Kidney (tissue), 22 donors: ENCODE measurements at places on chromosomes 7 and 10. TPM values are rescaled to one million over a fixed set of nuclear protein-coding genes. Genes with fewer than 3 reads are reported as not detected.

DNA sequence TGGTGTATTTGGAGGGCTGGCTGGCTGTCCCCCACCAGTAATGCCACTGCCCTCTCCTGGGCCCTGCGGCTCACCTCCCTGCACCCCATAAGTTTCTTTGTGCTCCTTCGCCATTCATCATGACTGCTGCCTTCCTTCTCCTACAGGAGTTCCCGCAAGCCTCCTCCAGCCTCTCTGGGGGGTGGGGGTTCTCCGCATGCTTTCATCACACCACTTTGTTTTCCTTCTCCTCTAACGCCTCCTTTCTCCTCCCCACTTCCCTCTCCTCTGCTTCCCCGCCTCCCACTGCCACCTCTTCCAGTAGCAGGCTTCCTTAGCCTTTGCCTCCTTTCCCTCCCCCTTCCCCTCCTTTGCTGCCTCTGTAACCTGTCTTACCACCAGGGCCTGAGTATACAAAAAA lies 58.1 kb downstream of the PAX2 start:
- no peak overlapping the region for H3K4me3 ChIP-seq
- DNase-seq = no peak
- no peak overlapping the region for H3K27ac ChIP-seq

- H3K27me3 ChIP-seq = no peaks in the 10 kb centered on the region
- H3K36me3 ChIP-seq = no peaks in the 10 kb centered on the region
- no peak for DNase-seq
- no peak overlapping the region for H3K4me3 ChIP-seq
Measured at GRCh38 chr10:66167816-66168215, 758.0 kb upstream of the LRRTM3 start.

DNA sequence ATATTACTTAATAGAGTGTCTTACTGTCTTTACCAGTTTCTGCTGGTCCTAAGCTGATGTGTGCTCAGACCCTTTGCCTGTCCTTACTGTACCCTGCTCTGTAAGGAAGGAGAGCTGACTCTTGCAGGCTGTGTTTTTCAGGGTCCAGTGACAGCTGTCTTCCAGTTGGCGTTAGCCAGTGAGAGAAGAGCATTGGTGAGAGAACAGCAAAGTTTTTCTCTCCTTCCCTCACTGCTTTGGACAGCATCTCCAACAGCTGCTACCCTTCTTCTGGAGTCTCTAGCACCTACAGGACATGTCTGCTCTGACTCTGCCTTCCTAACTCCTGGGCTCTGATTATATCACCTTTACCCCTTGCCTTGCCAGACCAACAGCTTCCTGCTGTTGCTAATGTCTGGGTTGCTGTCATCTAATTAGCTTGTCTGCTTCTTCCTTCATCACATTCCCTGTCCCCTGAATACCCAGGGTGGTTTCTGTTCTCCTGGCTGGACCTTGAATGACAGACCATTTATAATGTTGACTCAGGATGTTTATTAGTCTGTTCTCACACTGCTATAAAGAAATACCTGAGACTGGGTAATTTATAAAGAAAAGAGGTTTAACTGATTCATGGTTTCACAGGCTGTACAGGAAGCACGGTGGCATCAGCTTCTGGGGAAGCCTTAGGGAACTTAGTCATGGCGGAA lies 23.5 kb upstream of the PANK1 start:
- DNase-seq = no peak
- H3K27me3 ChIP-seq = no peaks in the 10 kb centered on the region
- no peak overlapping the region for H3K4me3 ChIP-seq
- no peak overlapping the region for H3K27ac ChIP-seq
- H3K36me3 ChIP-seq = no peaks in the 10 kb centered on the region

DNA sequence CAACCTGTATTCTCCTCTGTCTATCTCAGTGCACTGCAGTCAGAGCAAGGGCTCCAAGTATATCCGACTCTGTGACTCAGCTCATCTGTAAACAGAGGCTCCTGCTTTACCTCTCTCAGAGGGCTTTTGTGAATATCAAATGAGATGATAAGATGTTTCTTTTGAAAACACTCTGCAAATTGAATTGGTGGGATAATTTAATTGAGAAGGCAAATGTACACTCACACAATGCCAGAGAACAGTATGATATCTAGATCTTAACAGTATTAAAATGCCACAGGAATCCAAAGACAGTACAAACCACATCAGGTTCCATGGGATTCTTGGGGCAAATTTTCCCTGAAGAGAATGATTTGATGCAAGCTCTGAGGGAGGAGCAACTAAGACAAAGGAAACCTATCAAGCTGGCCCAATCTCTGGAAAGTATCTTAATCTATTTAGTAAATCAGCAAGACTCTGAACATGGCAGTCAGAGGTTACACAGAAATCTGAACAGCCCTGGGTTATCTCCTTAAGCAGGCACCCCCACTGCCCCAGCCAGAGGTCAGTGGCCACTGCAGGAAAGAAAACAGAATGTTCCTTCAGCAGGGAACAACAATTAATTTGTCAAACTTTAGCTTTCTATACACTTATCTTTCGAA lies 45.9 kb downstream of the DOCK4 start:
- peak; percentile 69 for DNase-seq
- H3K4me3 ChIP-seq = peak overlapping the region; percentile 4
- peaks cover 18% of the 10 kb centered on the region for H3K4me1 ChIP-seq
- H3K27ac ChIP-seq = peak overlapping the region; percentile 39
- H3K36me3 ChIP-seq = no peaks in the 10 kb centered on the region

GRCh38 chr10:85607043-85607695 lies 759.4 kb downstream of the GRID1 start:
- no peaks in the 10 kb centered on the region for H3K4me1 ChIP-seq
- no peak for DNase-seq
- H3K36me3 ChIP-seq = no peaks in the 10 kb centered on the region
- no peak overlapping the region for H3K27ac ChIP-seq
- no peak overlapping the region for H3K4me3 ChIP-seq

GRCh38 chr7:122290476-122290875 lies 14.1 kb downstream of the FEZF1 start:
- no peak for DNase-seq
- H3K27me3 ChIP-seq = peaks cover 3% of the 10 kb centered on the region
- H3K4me1 ChIP-seq = no peaks in the 10 kb centered on the region
- no peaks in the 10 kb centered on the region for H3K36me3 ChIP-seq
- H3K27ac ChIP-seq = no peak overlapping the region

GRCh38 chr10:89458784-89459183 lies 44.4 kb downstream of the IFIT5 start:
- H3K27me3 ChIP-seq = no peaks in the 10 kb centered on the region
- no peaks in the 10 kb centered on the region for H3K4me1 ChIP-seq
- no peak for DNase-seq
- H3K4me3 ChIP-seq = no peak overlapping the region
- H3K27ac ChIP-seq = no peak overlapping the region

- H3K36me3 ChIP-seq = no peaks in the 10 kb centered on the region
- H3K27me3 ChIP-seq = no peaks in the 10 kb centered on the region
- H3K27ac ChIP-seq = no peak overlapping the region
- H3K4me1 ChIP-seq = no peaks in the 10 kb centered on the region
- no peak for DNase-seq
Measured at GRCh38 chr7:144397086-144397485, 6.4 kb downstream of the NOBOX start.

GRCh38 chr7:88442413-88442812 lies 135.7 kb upstream of the STEAP4 start:
- no peaks in the 10 kb centered on the region for H3K4me1 ChIP-seq
- H3K4me3 ChIP-seq = no peak overlapping the region
- no peaks in the 10 kb centered on the region for H3K36me3 ChIP-seq
- DNase-seq = no peak
- H3K27me3 ChIP-seq = no peaks in the 10 kb centered on the region

DNA sequence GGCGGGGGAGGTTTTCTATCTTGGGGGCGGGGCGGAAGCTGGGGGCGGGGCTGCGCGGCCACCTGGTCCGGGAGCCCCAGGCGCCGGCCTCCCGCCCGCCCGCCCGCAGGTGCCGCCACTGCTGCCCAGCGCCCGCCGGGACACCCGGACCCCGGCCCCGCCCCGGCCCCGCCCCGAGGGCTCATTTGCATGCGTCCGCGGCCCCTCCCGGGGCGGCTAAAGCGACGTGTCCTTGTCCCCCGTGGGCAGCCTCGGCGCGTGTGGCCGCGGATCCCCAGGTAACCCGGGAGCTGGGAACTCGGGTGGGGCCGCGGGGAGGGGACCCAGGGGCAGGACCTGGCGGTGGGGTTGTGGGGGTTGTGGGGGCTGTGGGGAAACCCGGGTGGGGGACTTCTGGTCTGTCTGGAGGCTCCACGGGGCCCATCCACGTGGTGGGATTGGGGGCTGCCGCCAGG lies at the start of gene BHLHA15:
Gene BHLHA15, plus strand, starts transcription at position 219 of the 455 bp plus-strand sequence. CDS start 871 bp downstream, outside the sequence.
- H3K36me3 ChIP-seq = no peaks in the 10 kb centered on the region
- H3K27ac ChIP-seq = no peak within 1 kb of the TSS
- H3K4me3 ChIP-seq = peak within 1 kb of the TSS; percentile 3
- peak; percentile 48 for DNase-seq
- no peaks in the 10 kb centered on the region for H3K27me3 ChIP-seq
- no peaks in the 10 kb centered on the region for H3K4me1 ChIP-seq

DNA sequence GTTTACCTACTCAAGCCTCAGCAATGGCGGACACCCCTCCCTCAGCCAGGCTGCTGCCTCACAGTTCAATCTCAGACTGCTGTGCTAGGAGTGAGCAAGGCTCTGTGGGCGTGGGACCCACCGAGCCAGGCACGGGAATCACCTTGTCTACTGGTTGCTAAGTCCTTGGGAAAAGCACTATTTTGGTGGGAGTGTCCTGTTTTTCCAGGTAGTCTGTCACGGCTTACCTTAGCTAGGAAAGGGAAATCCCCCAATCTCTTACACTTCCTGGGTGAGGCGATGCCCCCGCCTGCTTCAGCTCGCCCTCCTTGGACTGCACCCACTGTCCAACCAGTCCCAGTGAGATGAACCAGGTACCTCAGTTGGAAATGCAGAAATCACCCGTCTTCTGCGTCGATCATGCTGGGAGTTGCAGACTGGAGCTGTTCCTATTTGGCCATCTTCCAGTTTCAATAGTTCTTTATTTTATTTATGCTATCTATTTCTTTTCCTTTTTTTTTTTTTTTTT lies at the start of gene HYAL4:
Gene HYAL4, plus strand, starts transcription at position 458 of the 508 bp plus-strand sequence. CDS start 23,105 bp downstream, outside the sequence.
- no peaks in the 10 kb centered on the region for H3K27me3 ChIP-seq
- no peak within 1 kb of the TSS for H3K27ac ChIP-seq
- H3K36me3 ChIP-seq = no peaks in the 10 kb centered on the region
- DNase-seq = no peak
- H3K4me1 ChIP-seq = no peaks in the 10 kb centered on the region
- H3K4me3 ChIP-seq = no peak within 1 kb of the TSS

DNA sequence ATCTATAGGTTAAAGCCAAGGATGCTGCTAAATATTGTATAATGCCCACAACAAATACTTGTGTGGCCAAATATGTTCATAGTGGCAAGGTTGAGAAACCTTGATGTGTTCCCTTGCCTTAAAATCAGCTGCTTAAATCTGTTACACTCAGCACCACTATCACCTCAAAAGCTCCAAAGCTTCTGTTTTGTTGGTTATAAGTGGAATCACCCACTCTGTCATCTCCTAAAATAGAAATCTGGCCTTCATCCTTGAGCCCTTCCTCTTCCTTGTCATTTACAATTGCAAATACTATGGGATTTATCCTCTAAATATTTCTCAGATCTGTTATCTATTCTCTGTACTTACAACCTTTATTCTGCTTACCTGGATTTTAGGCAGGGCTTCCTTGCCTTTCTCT lies 61.4 kb downstream of the CPED1 start:
- no peak overlapping the region for H3K27ac ChIP-seq
- no peaks in the 10 kb centered on the region for H3K4me1 ChIP-seq
- H3K27me3 ChIP-seq = no peaks in the 10 kb centered on the region
- no peak overlapping the region for H3K4me3 ChIP-seq
- DNase-seq = no peak
- H3K36me3 ChIP-seq = no peaks in the 10 kb centered on the region

- H3K4me1 ChIP-seq = no peaks in the 10 kb centered on the region
- H3K4me3 ChIP-seq = no peak overlapping the region
- no peaks in the 10 kb centered on the region for H3K36me3 ChIP-seq
- no peak overlapping the region for H3K27ac ChIP-seq
Measured at GRCh38 chr7:103962070-103962469, 27.4 kb downstream of the RELN start.

DNA sequence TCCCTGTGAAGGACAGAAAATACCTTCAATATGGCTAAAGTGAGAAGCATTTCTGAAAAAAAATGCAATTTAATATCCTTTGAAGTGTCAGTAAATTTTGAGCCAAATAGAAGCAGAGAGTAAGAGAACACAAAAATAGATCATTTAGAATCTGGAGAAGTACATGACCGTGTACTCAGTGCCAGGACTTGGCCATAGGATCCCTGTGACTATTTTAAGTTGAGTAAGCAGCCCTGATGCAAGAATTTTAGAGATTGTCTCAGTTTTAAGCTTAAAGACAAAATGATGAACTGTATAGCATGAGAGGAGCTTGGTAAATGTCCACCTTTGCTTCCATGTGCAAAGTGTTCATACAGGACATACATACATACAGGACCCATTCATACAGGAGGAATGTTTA lies 2.5 kb downstream of the PTER start:
- H3K36me3 ChIP-seq = no peaks in the 10 kb centered on the region
- no peak for DNase-seq
- peak overlapping the region; percentile 83 for H3K4me3 ChIP-seq
- H3K4me1 ChIP-seq = peaks cover 2% of the 10 kb centered on the region
- H3K27me3 ChIP-seq = no peaks in the 10 kb centered on the region

The BBIP1 gene
- polyA plus RNA-seq = 36.1 TPM

The COL13A1 gene
- polyA plus RNA-seq = 4.0 TPM

The FXYD4 gene
- 392 TPM for polyA plus RNA-seq

The CFAP69 gene
- polyA plus RNA-seq = 9.2 TPM

The COG5 gene
- 8.6 TPM for polyA plus RNA-seq

The PTN gene
- polyA plus RNA-seq = 17.2 TPM

The ASCC1 gene
- polyA plus RNA-seq = 24.0 TPM

The PNLIPRP3 gene
- not detected for polyA plus RNA-seq

The CACUL1 gene
- 5.3 TPM for polyA plus RNA-seq
